Breast epithelium (tissue), 4 donors: ENCODE measurements at places on chromosomes 11 and 22. TPM values are rescaled to one million over a fixed set of nuclear protein-coding genes. Genes with fewer than 3 reads are reported as not detected.

Gene HSPB2
- total RNA-seq: 2.1 TPM

GRCh38 chr11:72191961-72192381 lies at the start of gene FOLR1:
TSS of gene FOLR1 (plus strand) at chr11:72192140. CDS start at chr11:72192174, 34 bp downstream.
- no peaks in the 10 kb centered on the region for H3K36me3 ChIP-seq
- H3K27me3 ChIP-seq: no peaks in the 10 kb centered on the region
- peak within 1 kb of the TSS; percentile 9 for H3K4me3 ChIP-seq
- peaks cover 8% of the 10 kb centered on the region for H3K4me1 ChIP-seq
- DNase-seq: peak; percentile 57

Gene POTEH
- total RNA-seq: not detected

GRCh38 chr22:42116848-42117424 lies 13.7 kb downstream of the CYP2D6 start:
- H3K27me3 ChIP-seq: no peaks in the 10 kb centered on the region
- DNase-seq: no peak
- no peaks in the 10 kb centered on the region for H3K4me1 ChIP-seq
- no peak overlapping the region for H3K4me3 ChIP-seq

DNA sequence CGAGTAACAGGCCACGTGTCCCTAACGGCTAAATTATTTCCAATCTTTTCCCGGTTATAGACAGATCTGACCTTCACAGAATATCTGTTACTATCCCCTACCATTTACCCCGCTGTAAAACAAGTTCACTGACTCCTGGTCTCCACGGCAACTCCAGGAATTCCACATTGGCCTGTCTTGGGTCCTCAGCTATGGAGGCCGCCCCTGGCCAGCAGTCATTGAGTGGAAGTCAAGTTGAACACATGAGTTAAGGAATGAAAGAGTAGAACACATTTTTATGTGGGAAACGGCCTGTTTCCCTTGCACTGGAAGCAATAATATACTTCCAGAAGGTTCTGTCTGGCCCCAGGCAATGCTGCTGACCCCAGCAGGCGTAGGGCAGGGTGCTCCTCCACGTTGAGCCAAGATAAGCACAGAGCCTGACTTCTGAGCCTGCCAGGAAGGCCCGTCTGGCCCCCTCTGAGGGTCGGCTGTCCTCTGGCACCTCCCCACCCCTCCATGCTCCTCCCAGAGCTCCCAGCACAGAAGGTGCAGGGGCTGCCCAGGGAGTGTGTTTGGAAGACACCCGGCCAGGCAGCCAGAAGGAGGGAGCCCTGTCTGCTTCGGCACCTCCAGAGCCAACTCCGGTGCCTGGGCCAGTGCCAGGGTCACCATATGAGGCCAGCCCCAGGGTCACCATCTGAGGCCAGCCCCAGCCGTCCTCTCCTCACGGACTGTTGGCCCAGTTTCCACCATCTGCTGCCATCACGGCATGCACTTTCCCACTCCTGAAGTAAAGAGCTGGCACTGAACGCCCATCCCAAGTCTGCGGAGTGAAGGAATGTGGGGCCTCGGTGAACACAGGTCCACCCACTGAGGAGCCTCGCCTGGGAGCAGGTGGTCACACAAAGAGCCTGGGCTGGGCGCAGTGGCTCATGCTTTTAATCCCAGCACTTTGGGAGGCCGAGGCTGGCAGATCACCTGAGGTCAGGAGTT lies 813.2 kb downstream of the BRD1 start:
- no peaks in the 10 kb centered on the region for H3K4me1 ChIP-seq
- H3K4me3 ChIP-seq: no peak overlapping the region
- peak; percentile 39 for DNase-seq
- H3K36me3 ChIP-seq: no peaks in the 10 kb centered on the region

Gene ASRGL1
- 6.7 TPM for total RNA-seq

DNA sequence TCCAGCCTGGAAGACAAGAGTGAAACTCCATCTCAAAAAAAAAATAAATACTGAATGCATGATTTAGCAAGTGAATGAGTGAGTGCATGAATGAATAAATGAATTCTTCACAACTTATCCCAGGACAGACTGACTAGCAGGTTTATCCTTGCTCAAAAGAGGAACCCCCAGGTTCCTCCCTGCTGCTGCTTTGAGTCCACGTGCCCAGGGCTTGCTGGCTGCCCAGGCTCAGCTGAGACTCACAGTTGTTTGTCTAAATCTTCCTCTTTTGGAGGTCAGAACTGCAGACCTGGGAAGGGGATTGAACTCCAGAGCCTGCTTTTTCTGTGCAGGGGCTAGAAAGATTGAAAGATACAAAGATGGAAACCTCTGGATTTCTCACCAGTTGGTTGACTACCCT lies 117.4 kb upstream of the TMEM45B start:
- no peaks in the 10 kb centered on the region for H3K36me3 ChIP-seq
- no peak overlapping the region for H3K4me3 ChIP-seq
- no peaks in the 10 kb centered on the region for H3K4me1 ChIP-seq
- no peak overlapping the region for H3K27ac ChIP-seq
- no peak for DNase-seq
- H3K27me3 ChIP-seq: no peaks in the 10 kb centered on the region

DNA sequence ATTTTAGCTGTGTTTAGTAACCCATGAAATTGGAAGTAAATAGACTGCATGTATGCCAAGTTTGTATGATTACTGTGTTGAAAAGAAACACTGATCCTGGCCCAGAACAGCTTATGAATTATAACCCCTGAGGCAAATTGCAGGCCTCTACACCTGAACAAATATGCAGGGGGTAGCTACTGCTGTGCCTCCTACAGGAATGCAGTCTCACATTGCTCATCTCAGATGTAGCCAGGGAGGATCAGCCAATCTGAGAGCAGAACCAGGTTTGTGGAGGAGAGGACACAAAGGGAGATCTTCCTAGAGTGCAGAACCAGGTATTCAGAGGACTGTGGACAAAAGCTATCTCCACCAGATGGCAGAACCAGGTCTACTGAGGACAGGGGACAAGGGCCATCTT lies 442.2 kb upstream of the DDI1 start:
- no peak overlapping the region for H3K27ac ChIP-seq
- no peaks in the 10 kb centered on the region for H3K36me3 ChIP-seq
- no peak for DNase-seq
- H3K4me1 ChIP-seq: no peaks in the 10 kb centered on the region
- H3K4me3 ChIP-seq: no peak overlapping the region

- peaks cover 15% of the 10 kb centered on the region for H3K27me3 ChIP-seq
- no peak overlapping the region for H3K4me3 ChIP-seq
- no peaks in the 10 kb centered on the region for H3K4me1 ChIP-seq
- no peak overlapping the region for H3K27ac ChIP-seq
- no peaks in the 10 kb centered on the region for H3K36me3 ChIP-seq
Observed at GRCh38 chr22:48423481-48423911, 1404.2 kb downstream of the BRD1 start.

- H3K36me3 ChIP-seq: no peaks in the 10 kb centered on the region
- DNase-seq: no peak
- H3K27ac ChIP-seq: peak overlapping the region; percentile 96
Observed at GRCh38 chr11:118928870-118929500, 3.3 kb upstream of the BCL9L start.
